H1 (cell line): ENCODE measurements at places on chromosomes 12 and 14.

DNA sequence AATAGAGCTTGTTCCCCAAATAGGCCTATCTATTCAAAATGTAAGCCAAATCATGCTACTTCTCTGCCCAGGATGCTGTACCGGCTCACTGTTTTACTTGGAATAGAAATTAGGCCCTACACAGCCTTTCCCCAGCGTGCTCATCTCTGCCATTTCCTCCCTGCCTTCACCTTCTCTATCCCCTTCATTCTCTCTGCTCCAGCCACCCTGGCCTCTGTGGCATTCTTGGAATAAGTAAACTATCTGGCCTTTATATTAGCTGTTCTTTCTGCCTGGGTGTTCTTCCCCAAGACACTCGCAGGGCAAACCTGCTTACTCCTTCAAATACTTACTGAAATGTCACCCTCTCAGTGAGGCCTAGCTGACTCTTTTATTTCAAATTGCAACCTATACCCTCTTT lies 30.9 kb upstream of the DYRK2 start:
- DNase-seq = no peak

GRCh38 chr14:55221186-55221585 lies 29.8 kb upstream of the DLGAP5 start:
- no peak for DNase-seq

GRCh38 chr14:36553656-36554260 lies 28.7 kb downstream of the NKX2-8 start:
- DNase-seq = no peak

- DNase-seq = no peak
These were observed 120.7 kb upstream of the MED13L start for GRCh38 chr12:116398193-116398592.

GRCh38 chr14:93935213-93935612 lies 8.1 kb downstream of the FAM181A start:
- no peak for DNase-seq

- no peak for DNase-seq
These were observed 27.8 kb upstream of the DLK1 start for GRCh38 chr14:100698666-100699448.

DNA sequence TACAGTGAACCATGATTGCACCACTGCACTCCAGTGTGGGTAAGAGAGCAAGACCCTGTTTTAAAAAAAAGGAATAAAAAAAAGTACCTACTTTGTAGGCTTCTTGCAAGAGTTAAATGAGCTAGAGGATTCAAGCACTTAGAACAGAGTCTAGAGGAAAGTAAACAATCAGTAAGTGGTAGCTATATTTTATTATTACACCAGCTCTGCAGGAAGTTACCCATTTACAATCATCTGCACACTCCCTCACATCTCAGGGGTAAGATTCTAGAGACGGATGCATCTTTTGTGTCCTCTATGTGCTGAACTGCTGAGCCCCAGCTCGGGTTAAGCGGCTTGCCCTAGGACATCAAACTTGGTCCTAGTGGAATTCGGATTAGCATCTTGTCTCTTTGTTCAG lies 67.3 kb downstream of the KCNK10 start:
- no peak for DNase-seq

DNA sequence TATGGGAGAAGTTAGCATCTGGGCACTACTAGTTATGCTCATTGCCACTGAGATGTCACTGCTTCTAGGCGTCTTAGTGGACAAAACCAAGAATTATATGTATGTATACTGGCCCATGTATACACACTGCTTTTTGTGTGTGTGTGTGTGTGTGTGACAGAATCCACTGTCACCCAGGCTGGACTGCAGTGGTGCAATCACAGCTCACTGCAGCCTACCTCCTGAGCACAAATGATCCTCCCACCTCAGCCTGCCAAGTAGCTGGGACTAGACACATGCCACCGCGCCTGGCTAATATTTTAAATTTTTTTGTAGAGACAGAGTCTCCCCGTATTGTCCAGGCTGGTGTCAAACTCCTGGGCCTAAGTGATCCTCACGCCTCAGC lies 25.2 kb downstream of the LIMA1 start:
- no peak for DNase-seq

DNA sequence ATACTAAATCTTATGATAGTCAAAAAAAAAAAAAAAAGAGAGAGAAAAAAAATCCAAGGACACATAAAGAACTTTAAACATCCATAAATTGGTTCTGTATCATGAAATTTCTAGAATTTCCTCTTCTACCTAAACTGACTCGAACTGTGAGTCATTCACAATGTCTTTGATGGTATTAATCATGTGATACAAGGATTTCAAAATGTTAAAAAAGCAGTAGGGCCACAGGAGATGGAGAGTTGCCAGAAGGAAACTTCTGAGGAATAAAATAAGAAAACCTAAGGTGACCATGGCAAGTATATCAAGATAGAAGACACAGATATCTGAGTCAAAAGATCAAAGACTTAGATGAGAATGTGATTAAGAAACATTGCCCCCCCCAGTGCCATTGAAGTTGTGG lies 1320.9 kb upstream of the FLRT2 start:
- DNase-seq = no peak

DNA sequence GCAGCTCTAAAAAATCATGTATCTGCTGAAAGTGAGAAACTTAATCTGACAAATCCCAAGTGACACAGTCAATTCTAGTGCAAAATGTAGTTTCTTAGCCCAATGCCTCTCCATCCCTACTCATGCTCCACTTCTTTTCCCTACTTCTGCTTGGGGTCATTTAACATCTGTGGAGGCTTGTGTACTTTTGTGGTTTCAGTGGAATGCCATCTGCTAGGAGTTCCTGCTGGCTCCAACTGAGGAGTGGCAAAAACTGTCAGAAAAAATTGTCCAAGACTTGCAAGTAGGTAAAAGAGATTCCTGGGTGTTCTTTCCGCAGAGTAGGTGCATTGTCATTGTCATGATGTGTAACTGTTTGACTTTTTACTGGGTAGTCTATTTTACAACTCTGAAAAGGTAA lies 12.5 kb upstream of the AVPR1A start:
- no peak for DNase-seq

- DNase-seq = no peak
These were observed 84.7 kb downstream of the TTC7B start for GRCh38 chr14:90731487-90731886.

DNA sequence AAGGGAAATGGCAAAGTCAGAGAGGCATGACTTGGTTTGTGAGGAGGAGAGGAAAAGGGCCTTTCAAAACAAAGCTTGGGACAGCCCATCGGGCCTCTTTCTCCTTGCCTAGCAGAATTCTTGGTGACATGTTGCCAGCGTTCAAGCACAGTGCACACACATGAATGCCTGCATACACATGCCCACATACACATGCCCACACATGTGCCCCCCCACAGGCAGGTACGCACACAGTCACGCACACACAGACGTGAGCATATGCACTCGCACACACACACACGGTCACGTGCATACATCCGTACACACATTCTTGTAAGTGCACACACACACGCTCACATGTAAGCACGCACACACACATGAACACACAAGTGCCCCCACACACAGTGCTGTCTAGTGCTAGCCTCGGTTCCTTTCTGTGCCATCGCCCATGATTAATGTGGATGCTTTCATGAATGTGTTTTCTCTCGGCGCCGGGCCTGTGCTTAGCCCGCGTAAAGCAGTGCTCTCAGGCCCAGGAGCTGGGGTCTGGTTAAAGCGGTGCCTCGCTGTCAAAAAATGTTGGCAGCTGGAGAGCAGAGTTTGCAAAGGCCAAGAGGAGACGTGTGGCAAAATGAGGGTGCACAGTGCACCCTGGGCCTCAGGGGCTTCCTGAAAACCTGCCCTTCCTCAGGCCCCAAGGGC lies 328.8 kb upstream of the DIO3 start:
- no peak for DNase-seq

DNA sequence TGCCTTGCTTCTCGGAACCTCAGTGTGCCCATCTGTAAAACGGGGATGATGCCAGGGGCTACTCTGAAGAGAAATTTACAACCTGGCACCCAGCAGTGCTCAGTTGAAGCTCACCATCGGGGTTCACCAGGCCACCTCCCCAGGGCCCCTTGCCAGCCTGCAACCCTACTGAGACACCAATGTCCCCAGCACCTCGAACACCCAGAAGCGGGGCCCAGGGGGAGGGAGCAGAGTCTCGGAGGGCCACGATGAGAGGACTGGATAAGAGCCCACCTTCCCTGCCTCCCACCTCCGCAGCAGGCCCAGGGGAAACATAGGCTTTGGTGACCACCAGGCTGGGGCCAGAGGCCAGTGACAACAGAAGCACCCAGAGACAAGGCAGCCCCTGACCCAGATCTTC lies 22.4 kb downstream of the NCOR2 start:
- DNase-seq = no peak

GRCh38 chr12:27338473-27338872 lies 5.8 kb downstream of the BMAL2 start:
- DNase-seq = no peak

DNA sequence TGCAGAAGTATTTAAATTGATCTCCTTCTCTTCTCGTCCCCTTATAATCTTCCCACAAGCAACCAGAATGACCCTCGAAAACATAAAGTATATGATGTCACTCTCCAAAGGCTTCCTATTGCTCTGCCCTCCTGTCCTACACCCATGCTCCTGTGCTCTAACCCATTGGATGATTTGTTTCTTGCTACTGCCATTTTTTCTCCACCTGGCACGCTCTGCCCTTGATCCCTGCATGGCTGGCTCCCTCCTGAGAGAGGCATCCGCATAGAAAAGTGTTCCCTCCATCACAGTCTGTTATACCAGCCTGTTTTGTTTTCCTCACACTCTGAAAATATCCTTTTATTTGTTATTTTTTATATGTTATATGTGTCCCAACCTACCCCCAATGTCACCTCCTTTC lies 19.8 kb downstream of the MYRFL start:
- DNase-seq = no peak

- no peak for DNase-seq
These were observed 23.7 kb downstream of the HEBP1 start for GRCh38 chr12:12976366-12976765.

GRCh38 chr14:75979648-75980565 lies 1.9 kb downstream of the TGFB3 start:
- no peak for DNase-seq

DNA sequence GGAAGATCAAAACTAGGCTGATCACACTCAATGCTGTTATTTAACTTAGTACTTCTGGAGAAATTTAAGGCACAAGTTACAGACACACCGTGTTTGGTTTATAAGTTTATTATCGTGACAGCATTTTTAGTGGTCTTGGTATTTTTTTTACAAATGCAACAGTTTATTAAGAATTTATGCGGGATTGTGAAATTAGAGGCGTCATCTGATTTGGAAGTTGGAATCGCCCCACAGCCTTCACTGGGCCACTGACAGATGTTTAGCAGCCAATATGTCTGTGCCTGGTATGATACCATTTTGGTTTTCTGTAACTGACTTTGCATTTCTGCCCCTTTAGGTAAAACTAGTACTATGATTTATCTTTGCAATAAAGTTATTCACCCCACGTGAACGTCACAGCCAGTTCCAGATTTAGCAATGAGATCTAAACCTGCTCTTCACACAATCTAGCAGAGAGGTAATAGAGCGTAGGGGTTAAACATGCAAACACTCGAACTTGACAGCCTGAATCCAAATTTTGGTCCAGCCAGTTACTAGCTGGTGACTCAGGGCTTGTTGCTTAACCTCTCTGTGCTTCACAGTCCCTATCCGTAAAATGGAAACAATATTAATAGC lies 73.2 kb upstream of the SSTR1 start:
- DNase-seq = no peak

DNA sequence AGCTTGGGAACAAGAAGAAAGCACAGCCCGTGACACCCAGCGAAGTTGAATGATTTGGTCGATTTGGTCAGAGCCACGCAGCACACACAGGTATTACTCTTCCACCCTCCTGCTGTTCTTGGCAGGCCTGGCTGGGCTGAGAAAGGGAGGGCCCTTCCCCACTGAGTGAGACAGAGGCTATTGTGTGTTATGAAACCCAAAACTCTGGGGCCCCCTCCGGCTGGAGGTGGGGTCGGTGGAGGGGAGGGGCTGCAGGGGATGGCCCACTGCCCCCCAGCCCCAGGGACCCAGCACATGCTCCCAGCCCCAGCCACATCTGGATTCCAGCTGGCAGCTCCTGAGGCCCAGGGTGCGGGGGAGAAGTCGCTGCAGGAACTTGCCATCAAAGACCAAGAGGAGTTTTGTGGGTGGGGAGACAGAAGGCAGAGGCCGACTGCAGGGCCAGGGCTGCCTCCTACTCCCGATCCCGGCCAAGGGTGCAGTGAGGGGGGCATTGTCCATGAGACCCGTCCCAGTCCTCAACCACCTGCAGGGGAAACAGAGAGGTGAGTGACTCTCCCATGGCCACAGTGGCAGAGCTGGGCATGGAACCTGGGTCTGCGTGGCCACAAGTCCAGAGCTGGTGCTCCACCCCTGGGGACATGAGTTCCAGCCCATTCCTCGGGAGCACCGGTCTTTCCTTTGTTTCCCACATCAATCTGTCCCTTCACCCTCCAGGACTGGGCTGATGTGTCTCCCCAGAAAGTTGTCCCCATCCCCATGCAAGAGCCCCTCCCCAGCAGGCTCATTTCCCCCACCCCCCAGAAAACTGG lies 8.7 kb downstream of the TMEM119 start:
- no peak for DNase-seq

DNA sequence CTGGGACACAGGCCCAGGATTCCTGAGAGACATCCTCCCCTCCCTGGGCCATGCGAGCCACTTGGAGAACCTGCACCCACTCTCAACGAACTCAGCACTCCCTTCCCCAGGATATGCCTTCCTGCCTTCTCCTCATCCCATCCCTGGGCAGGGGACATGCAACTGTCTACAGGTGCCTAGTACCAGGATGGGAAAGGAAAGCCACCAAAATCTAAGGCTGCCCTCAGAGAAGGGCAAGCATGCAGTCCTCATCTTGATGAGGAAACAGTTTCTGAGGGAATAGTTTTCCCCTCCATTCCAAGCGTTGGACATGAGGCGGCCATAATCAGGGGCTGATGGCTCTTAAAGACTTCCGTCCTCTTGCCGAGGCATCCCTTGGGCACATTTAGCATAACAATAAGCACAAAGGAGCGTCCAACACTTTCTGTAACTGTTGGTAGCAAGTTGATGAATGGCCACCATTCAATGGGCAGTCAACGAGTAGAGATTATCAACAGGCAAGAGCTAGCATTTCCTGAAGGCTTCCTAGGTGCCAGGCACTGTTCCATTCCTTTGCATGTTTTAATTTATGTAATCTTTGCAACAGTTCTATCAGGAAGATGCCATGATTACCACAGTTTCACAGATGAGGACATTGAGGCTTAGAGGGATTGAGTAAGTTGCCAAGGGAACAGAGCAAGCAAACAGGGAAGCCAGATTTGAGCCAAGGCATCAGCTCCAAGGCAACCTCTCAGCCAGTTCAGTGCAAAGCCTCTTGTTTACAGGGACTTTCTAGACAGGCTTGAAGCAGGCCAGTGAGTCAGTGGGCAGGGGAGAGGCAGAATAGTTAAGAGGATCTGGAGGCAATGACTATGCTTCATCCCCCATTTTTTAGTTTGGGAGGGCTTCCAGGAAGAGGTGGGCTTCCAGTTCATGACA lies 105.1 kb downstream of the SINHCAF start:
- DNase-seq = no peak

- DNase-seq = no peak
These were observed 49.6 kb downstream of the CAND1 start for GRCh38 chr12:67318786-67319185.

GRCh38 chr14:39395555-39396254 lies 36.5 kb downstream of the FBXO33 start:
- no peak for DNase-seq
